ENCODE measurements at places on chromosomes 3 and 15.

DNA sequence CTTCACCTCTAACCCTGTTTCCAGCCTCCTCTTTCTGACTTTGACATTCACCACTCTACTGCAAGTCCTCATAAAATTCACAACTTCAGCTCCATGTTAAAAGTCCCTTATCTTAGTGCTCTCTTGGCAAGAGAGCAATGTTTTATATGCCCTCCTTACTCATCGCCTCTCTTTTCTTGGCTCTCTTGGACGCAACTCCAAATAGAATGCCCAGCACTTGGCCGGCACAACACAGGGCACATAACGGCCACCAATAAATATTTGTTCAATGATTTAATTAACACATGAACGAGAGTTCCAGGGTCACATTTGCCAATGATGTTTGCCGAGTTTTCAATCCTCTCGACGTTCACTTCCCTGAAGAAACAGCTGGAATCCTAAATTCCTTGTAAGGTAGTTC, 401.4 kb downstream of the ROBO1 start:
- DNase-seq = no peak

GRCh38 chr15:66912001-66912400, 153.4 kb upstream of the SMAD3 start:
- DNase-seq = peak; percentile 19

GRCh38 chr3:158737410-158737809, 5.2 kb upstream of the RARRES1 start:
- no peak for DNase-seq

DNA sequence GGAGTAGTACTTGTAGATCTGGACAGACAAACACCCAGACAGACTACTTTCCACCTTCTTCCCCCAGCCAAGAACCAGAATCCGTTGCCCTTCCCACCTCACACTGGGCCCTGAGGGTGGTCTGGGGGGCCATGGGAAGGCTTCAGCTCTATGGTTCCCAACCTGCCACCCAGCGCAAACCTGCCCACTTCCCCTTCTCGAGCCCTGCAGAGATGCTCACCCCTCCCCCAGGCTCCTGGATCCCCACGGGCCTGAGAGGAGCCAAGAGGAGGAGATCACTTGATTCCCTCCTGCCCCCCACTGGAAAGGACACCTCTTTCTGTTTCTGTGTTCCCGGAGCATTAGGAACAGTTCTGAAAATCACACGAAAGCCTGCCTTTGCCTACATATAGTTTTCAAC, 8.7 kb downstream of the STRA6 start:
- no peak for DNase-seq

DNA sequence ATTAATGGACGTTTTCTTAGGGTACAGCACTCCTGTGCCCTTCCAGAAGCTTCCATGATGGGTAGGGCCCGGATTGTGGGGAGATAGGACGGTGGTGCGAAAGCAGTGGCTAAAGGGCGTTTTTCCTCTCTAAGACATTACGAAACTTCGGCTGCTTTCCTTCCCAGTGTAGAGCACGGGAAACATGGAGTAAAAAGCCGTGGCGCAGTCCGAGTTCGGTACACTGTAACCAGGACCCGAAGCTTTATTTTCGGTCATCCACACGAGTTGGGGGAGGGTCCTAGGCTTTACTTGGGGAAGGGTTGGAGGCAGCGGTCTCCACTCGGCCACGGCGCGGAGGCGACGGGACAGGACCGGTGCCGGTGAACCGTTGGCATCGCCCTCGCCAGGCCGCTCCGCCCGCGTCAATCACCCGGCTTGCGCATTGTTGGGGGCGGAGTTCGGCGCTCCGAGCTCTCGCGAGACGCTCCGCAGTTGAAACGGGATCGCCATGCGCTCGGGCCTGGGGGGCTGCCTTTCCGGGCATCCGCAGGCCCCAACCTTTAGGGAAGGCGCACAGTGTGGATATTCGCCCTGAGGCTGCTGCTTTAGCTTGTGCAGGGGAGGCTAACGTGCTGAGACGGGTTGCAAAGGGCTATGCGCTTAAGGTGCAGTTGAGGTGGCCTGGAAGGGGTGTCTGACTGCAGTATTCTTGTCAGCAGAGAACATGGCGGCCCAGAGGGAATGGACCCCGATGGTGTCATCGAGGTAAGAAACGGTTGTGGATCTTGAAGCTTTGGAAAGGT, 546 bp downstream of the EIF4A2 start:
- peak; percentile 79 for DNase-seq

- no peak for DNase-seq
These were observed 558 bp upstream of the SLC30A4 start for GRCh38 chr15:45523166-45523460.

- no peak for DNase-seq
These were observed 130.6 kb upstream of the STT3B start for GRCh38 chr3:31402117-31402516.

DNA sequence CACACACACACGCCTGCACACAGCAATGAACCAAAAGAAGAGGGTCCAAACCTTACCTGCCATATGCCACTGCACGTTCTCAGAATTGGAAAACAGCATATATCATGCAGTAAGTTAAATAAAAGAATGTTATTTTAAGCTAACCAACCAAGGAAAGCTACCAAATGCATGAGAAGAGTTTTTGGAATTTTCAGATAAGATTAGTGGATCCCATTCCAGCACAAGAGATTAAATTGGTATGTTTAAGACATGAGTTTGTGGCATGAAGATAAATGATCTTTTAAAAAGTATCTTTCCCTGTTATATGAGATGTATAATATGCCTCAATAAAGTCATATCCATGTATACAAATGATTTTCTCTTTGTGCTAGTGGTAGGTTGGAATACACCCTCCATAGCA, 811.4 kb downstream of the NR2F2 start:
- DNase-seq = no peak

GRCh38 chr15:51129535-51130188, 35.0 kb upstream of the TNFAIP8L3 start:
- DNase-seq = no peak

DNA sequence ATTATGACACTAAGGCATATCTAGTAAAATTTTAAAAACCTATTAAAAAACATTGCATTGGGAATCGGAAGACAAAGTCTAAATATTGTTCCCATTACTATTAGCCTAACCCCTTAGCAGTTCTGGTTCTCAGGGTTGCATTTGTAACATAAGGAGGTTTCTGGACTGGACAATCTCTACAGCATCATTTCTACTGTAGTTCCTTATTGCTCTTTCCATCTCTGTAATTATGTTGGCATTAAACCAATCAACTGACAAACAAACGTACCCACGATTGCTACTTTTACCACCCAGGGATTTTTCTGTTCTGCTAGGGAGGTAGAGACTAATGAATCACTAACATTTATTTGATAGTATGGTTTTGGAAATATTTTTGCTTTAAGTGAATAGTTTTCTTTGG, 190.8 kb downstream of the CBLB start:
- DNase-seq = no peak

DNA sequence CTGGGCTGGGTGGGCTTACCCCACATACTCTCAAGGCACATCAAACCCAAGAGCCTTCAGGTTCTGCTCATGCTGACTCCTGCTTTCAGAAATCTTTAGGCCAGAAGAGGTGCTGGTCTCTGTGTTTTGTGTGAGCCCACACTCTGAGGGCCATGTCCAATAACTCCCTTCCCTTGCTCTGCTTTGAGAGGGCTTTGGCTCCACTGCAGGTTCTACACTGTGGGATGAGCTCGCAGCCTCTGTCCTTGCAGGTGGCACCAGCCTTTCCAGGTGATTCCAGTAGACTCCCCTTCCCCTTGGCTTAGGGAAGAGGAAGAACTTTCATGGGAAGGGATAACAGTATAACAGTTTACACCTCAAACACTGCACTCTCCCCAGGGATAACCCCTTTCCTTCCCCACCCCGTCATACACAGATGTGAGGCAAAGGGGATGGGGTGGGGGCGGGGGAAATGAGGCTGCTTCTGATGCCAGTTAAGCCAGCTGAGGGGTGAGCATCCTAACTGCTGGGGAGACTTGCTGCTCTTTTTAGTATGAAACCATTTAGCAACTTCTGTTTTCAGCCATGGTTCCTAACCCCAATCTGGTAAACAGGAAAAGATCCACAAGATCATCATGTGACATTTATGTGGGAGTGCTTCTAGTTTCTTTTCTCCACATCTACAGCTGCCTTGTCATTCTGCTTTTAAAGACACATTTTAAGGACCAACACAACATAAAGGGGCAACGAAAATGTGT, 262.4 kb downstream of the SLC9A9 start:
- DNase-seq = no peak

- no peak for DNase-seq
These were observed 4.7 kb upstream of the NRROS start for GRCh38 chr3:196634829-196635228.

Data from activated gamma-delta T cell treated with Interleukin-2 at 50 U/mL for 16 hours (primary cell).